Lower leg skin (tissue), 4 donors: ENCODE measurements at places on chromosomes 5 and 9.
A peak's percentile ranks its signal among the peaks of the same experiment; 100 is the strongest.

DNA sequence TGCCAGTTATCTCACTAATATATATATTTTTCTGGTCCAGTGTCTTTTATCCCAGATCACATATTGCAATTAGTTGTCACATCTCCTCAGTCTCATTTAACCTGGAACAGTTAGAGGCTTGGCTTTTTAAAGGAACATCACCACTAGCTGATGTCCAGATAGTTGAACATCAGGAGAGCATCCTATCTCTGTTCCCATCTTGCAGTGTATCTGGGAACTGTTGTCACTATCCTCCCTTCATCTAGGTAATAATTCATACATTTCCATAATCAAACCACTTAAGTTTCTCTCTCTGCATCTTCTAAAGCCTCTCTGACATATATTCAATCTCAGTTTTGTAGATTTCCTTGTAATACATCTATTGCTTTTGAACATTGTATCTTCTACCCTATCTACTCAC is 175.7 kb downstream of the ARHGAP26 start:
- DNase-seq = no peak

DNA sequence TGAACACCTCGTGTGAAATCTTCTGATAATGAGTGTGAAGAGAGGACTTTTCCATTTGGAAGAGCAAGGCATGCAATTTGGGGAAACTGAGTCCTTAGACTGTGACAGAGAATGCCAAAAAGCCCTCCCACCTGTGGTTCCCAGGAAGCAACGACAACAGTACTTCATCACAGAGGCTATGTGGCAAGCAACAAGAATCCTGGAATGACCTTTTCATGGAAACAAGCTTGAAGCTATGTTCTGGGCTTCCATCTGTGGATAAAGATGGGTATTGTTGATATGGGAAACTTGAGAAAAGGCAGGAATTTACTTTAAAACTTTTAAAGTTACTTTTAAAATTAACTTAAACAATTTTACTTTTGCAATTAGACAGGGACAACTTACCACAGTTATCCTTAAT is 131.2 kb upstream of the ANKH start:
- no peak for DNase-seq

DNA sequence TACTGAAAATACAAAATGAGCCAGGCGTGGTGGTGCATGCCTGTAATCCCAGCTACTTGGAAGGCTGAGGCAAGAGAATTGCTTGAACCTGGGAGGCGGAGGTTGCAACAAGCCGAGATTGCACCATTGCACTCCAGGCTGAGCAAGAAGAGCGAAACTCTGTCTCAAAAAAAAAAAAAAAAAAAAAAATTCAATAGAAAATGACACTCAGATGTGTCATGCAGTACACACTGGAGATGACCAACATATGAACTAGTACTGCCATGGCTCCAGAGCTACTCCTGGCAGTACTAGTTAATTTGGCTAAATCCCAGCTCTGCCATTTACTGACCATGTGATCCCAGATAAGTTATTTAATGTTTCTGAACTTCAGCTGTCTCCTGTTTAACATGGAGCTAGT is 7.3 kb downstream of the ATOX1 start:
- DNase-seq = peak; percentile 64

GRCh38 chr5:180799194-180799593 is 3.4 kb downstream of the MGAT1 start:
- DNase-seq = peak; percentile 80

- no peak for DNase-seq
Measured at GRCh38 chr5:134101686-134102439, 12.6 kb upstream of the TCF7 start.

GRCh38 chr5:117433818-117434217 is 859.2 kb upstream of the SEMA6A start:
- no peak for DNase-seq

DNA sequence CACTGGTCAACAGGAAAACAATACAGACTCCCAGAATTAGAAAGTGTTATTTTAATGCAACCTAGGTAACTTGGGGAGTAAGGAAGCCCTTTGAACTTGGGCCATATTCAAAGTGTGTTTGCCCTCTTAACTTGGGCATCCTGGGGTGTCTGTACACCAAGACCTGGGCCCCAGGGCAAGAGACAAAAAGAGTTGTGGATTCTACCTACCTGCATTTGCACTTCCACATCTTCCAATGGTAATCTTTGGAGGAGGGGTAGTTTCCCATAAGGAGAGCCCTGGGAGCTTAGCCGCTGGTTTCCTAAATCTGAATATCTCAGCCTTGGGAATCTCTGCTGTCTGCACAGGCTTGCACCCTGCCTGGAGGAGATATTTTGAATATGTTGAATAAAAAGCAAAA is 8.5 kb downstream of the WNT8A start:
- no peak for DNase-seq

DNA sequence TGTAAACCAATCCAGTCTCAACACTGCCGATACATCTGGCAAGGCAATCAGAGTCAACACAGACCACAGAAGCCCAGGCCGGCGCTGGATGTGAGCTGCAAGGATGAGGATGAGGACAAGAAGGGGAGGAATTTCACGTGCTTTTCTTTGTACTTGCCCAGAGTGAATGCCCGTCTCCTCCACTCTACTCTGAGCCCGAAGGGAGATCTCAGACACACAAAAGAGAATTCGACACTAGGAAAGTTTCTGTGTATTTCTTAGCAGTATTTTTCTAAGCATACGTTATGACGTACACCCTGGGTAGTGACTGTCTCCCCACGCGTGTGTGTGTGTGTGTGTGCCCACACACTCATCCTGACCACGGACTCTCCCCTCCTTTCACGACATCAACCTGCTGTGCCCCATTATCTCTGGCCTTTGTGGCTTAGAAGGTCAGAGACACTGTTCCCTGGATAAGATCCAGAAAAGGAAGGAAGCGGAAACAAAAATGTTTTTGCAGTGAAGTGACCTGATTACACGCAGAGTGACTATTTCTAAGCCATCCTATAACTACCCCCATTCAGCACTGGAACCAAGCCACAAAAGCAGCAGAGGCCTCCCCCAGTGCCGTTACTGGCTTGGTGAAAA is 227.3 kb upstream of the DAPK1 start:
- DNase-seq = peak; percentile 89

- peak; percentile 88 for DNase-seq
Measured at GRCh38 chr5:180494510-180495181, 467 bp downstream of the CNOT6 start.

- DNase-seq = no peak
Measured at GRCh38 chr9:91066042-91066415, 264.4 kb downstream of the SYK start.

DNA sequence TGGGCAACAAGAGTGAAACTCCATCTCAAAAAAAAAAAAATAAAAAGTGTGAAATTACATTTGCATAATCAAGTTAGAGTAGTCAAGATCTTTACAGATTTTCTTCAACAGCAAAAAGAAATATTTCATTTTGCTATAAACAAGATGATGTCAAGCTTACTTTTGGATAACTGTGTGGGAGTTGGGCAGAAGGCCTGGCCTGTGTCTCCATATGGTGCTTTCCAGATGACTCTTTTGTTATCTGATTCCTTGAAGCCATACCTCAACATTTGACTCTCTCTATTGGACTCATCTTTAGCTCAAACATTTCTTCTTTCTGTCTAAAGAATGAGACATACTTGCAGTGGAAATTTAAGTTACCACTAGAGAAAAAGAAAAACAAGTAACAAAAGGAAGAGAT is 246.8 kb downstream of the MSX2 start:
- no peak for DNase-seq

DNA sequence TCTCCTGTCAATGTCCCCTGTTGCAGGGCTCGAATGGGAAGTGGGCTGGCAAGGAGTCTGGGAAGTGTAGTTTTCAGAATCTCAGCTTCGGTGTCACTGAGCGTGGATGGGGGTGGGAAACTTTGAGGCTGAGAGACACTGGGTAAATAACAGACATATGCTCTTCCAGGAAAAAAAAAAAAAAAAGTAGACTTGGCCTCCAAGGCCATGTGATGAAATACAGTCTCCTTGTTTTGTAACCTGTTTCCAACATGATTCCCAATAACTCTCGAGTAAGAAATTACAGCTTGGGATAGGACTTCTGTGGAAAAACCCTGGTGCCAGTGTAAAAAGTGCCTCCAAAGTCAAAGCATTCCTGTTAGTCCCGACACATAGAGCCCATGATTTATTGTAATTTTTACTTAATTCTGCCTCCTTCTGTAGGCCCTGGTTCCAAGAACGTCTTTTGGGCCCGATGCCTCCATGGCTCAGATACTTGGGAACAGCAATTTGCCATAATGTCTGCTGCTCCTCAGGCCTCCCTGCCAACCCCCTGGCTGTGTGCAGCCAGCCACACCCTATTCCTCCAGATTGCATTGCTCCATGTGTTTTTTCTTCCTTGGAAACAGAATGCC is 119.5 kb upstream of the TNC start:
- DNase-seq = peak; percentile 67

DNA sequence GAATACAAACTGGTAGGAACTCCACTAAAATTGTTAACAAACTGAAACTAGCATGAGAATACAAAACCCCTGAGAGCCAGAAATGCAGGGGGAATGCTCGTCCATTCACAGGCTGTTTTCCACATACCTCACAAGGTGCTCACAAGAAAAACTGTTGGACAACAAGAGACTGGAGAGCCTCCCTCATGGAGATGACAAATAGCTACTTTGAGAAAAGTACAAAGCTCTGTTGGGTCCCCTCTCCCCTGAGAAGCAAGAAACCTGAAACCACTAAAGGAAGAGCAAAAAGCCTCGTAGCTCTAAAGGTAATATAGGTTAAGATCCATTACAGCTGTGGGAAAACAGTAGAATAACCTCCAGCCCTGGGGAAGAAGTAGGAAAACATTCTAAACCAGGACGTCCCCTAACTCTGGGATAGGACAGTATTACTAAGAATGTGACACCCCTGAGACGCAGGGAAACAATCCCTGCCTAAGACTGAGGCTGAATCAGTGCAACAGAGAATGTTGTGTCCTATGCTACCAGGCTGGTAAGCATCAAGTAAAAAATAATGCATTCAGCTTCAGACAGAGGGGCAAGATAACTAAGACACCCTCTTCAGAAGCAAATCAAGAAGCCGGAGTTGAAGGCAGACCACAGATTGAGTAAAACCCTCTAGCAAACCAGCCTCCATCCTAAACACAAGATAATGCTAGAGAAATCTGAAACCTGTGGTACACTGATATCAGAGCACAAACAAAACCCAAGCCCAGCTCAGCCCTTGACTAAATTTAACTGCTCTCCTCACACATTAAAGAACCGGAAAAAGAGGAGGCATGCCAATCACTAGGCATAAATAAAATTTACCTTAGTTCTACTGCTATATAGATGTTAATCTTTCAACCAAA is 160.2 kb downstream of the SSBP2 start:
- no peak for DNase-seq

DNA sequence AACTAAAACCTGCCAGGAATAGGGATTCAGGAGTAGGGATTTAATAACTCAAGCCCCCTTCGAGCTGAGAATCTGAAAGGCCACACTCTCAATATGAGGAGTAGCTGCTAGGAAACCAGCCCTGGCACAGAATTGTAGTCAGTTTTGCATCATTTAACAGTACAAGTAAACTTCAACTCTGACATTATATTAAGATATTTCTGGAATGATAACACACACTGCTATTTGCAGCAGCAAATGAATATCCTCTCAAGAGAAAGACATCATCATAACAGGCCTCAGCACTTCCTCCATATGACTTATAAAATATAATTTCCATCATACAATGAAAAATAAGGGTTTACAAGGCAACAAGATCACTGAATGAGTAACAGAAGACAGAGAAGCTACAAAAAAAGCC is 138.2 kb upstream of the RFX3 start:
- no peak for DNase-seq

GRCh38 chr9:107281922-107282667 is 984 bp upstream of the RAD23B start:
- no peak for DNase-seq

DNA sequence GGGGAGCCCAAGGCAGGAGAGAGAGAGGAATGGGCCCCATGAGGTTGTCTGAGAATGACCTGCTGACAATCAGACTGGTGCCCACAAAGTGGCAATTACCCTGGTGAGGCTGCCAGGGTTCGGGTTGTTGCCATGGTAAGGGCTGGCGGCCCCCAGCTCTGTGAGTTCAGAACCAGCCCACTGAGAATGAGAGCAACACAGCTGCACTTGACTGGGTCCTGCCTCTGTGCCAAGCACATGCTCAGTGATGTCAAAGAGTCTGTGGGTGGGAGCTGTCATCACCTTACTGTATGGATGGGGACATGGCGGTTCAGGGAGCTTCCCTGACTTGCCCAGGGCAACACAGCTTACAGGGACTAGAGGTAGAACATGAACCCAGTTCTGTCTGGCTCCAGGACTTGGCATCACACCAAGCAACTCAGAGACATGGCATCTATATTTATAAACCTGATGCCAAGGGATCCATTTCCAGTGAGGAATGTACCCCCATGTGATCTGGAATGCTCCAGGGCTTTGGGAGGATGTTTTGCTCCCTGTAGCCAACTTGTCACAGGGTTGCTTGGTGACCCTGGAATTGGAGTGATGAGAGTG is 38.2 kb upstream of the TEX48 start:
- DNase-seq = peak; percentile 46

DNA sequence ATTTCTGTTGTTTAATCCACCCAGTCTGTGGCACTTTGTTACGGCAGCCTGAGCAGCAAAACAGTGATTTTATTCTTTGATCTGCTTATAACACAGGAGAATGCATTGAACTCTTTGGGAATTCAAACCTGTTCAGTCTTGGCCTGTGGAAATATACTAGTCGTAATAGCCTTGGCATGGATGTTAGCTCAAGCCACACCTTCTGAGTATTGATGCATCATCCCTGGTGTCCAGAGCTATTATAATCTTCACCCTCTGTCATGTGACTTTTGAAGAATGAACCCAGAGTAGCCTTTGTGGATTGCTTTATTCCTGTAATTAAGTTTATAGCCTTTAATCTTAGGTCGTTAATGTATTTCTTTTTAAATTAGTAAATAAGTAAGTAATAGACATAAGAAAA is 50.8 kb upstream of the TEX48 start:
- no peak for DNase-seq

DNA sequence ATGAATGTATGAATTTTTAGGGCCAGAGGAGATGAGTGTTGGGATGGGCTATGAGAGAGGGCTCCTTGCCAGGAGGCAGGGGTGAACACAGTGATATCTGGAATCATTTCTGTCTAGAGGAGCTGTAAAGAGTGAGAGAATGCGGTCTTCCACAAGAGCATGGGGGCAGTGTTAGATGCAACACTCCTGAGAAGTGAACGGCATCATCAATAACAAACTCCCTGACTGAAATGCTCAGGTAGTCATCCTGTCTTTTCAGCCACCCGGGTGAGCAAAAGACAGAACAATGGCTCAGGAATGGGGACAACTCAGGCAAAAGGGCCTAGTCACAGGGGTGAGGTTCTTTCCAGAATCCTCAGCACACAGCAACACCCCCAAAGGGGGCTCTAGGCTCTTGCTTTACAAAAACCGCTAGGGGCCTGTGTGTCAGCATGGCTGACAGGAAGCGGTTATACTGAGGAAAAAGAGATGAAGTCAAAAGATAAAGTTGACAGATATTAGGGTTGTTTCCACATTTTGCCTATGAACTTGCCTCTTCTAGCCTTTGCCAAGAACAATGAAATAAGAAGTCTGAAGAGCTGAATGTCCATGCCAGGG is 104.6 kb upstream of the LRRTM2 start:
- no peak for DNase-seq

- no peak for DNase-seq
Measured at GRCh38 chr5:82275216-82275664, 2.9 kb downstream of the RPS23 start.

- no peak for DNase-seq
Measured at GRCh38 chr9:110371411-110372007, 33.8 kb upstream of the TXNDC8 start.

GRCh38 chr5:36444582-36445418 is 143.1 kb upstream of the RANBP3L start:
- no peak for DNase-seq
